ENCODE measurements at places on chromosomes 1 and 21.

DNA sequence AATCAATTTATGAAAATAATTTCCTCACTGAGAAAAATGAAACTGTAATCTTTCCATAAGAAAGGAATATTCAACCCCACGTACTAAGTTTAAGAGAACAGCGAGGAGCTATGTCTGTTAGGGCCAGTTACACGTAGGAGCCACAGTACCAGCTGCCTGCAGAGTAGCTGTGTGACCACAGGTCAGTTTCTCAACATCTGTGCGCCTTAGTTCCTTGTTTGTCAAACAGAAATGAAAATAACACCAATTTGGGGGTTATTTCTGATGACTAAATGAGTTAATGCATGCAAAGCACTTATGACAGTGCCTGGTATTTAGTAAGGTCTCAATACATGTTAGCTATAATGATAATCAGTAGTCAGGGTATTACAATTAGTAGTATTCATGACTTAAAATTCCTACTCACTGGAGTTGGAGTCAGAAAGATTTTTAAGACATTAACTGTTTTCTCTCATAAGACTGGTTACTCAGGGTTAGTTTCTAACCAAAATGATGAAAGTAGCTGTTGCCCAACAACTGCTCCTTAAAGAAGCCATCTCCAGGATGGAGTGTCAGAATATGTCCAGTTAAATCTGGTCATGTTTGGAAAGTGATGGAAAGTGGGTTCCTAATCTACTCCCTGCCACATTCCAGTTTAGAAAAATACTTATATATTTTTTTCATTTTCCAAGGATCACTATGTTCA is 85.8 kb upstream of the ZNF648 start:
- DNase-seq: peak; percentile 28

DNA sequence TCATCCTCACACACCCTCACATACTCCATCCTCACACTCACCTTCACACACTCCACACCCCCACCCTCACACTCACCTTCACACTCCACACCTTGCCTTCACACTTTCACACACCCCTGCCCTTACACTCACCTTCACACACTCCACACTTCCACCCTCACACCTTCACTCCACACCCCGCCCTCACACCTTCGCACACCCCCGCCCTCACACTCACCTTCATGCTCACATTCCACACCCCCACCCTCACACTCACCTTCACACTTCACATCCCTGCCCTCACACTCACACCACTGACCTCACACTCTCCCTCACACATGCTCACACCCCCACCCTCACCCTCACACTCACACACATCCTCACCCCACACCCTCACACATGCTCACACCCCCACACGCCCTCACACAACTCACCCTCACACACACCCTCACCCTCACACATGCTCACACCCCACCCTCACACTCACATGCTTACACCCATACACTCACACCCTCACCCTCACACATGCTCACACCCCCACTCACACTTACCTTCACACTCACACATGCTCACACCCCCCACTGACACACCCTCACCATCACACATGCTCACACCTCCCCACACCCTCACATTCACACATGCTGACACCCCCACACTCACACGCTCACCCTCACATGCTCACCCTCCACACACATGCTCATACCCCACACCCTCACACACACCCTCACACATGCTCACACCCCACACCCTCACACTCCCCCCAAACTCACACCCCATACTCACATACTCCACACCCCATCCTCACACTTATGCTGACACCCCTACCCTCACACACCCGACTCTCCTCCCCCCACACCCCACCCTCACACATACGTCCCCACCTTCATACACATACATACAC is 44.5 kb upstream of the EDN2 start:
- DNase-seq: no peak

DNA sequence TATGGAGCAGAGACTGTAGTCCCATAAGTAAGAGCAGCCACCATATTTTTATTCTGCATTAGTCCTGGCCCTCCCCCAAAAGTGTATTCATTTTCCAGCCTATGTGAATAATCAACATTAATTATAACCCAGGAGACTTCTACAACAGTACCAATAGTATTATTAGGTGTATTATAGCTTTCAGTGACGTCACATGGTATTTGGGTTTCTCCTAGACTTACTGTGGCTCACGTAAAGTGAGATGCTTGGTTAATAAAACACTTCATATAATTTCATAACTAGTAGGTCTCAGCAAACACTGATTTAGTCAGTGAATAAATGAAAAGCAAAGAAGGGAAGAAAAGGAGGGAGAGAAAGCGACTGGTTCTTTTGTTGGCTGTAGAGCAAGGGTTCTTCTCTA is 86.2 kb downstream of the ZP4 start:
- no peak for DNase-seq

DNA sequence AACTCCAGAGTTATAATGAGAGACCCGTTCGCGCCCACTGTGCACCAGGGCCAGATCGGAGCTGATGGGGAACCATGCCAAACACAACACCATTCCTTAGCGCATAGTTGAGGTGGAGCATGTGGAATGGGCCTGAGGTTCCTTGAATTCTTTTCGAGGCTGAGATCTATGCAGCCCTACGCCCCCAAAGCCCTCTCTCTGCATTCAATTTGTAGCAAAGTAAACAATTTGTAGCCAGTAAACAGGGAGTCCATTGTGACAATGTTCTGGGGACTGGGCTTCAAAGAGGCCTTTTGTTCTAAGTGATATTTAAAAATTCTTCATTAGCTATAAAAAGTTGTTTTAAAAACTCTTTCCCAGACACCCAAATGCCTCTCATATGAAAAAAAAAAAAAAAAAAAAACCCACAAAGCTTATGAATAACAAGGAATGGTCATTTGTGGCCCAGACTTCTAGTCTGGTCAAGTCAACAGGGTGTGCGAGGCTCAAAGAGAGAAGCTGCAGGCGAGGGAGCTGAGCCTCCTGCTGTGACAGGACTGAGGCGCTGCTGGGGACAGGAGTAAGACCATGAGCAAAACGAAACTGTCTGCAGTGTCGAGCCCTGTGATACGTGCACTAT is 30.6 kb upstream of the KCNE2 start:
- DNase-seq: no peak

- DNase-seq: no peak
Observed at GRCh38 chr1:183417772-183418491, at the start of gene NMNAT2. NMNAT2 (minus strand) TSS chr1:183418380; CDS start chr1:183418267, 113 bp downstream.

GRCh38 chr21:19236209-19236608 is 832.6 kb upstream of the TMPRSS15 start:
- DNase-seq: no peak

GRCh38 chr1:114081437-114082303 is 72.0 kb downstream of the SYT6 start:
- no peak for DNase-seq

DNA sequence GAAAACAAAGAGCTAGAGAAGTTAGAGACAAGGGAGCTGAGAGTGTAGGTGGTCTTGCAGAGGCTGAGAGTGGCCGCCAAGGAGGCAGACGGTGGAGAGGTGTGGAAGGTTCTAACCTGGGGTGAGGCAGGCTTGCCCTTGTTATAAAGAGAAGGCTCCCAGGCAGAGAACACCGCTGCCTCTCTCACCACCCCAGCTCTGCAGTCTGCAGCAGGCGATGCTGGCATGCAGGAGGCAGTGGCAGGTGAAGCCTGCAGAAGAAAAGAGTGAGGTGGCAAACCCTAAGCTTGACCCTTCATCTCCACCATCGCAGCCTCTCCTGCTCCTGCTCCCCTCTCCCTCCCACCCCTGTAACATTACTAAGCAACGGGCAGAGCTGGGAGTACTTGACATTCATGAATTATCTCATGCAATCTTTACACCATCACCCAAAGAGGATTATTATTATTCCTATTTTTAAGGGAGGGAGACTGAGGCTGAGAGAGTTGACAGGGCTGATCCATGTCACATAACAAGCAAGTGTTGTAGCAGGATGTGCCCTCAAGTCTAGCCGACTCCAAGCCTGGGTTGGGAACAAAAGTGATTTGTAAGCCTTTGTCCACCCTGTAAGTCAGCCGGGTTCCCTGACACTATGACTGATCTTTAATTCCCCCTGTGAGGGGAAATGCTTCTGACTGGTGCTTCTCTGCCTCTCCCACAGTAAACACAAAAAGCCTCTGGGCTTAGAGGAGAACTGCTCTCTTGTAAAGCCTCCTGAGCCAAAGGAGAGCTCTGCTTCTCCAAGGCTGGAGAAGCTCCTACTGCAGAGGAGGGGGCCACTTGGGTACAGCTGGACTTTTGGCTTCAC is 36.1 kb downstream of the KANK4 start:
- DNase-seq: no peak

GRCh38 chr1:69994241-69994640 is 211.1 kb downstream of the LRRC40 start:
- DNase-seq: no peak

GRCh38 chr1:67166196-67166595 is at the start of gene IL23R:
IL23R (plus strand) TSS chr1:67166454; CDS start chr1:67168121, 1,667 bp downstream.
- no peak for DNase-seq

DNA sequence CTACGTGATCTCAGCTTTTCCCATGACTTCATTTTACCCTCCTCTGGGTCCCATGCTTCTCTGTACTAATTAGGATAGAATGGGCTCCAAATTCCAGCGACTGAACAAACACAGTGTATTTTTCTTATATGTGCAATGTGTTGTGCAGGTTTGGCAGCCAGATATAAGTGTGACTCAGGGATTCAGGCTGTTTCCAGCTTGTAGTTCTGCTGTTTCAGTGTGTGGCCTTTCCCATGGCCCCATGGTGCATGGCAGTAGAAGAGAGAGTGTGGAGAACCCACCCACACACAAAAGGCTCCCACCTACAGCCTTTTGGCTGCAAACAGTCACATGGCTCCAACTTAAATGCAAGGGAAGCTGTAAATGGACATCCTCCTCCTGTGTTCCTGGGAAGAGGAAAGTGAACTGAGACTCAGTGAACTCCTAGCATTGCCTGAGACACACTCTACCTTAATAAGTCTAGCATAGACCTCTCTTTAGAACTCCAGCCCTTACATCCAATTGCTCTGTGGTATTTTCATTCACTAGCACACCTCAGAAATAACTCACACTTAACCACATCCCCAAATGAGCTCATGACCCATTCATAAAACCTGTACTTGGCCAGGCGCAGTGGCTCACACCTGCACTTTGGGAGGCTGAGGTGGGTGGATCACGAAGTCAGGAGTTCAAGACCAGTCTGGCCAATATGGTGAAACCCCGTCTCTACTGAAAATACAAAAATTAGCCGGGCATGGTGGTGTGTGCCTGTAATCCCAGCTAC is 58.7 kb downstream of the KIAA0040 start:
- DNase-seq: no peak

GRCh38 chr1:200558866-200559459 is 61.6 kb downstream of the KIF14 start:
- DNase-seq: peak; percentile 28

- no peak for DNase-seq
Observed at GRCh38 chr1:219086956-219087469, 86.7 kb upstream of the LYPLAL1 start.

- no peak for DNase-seq
Observed at GRCh38 chr1:160371756-160372155, 4.9 kb downstream of the NHLH1 start.

DNA sequence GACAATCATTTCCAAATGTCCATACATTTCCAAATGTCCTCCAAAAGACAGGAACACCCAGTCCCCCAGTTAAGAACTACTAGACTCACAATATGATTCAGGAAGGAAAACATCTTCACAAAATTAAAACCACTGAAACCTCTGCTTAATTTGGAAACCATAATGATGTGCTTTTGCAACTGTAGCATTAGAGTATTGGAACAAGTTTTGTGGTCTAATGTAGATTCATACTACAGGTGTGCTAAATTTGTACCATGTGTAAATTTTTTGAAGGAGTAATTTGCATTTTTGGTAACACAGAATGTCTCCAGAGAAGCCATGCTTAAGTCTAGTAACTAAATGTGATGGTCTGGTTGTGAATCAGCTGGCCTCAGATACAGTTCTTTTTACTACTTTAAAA is 129.6 kb downstream of the DPYD start:
- no peak for DNase-seq

- DNase-seq: no peak
Observed at GRCh38 chr1:203033917-203034316, 7.6 kb downstream of the PPFIA4 start.

GRCh38 chr1:218699421-218699820 is 354.3 kb downstream of the TGFB2 start:
- DNase-seq: no peak

DNA sequence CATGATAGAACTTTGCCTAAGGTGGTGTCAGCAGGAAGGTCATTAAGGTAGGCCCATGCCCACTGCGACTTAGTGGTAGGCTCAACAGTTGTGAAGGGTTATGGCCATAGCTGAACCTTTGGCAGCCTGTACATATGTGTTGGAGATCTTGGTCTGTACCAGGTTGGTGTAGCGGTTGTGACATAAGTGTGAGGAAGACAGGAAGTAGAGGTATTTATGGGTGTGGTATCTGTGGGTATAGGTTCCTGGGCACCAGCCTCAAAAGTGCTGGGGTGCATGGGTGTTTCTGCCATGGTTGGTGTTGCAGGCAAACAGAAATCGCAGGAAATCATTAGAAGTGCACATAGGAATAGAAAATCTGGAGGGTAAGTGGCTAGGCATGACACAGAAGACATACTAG is 18.6 kb upstream of the LRIF1 start:
- DNase-seq: no peak

- no peak for DNase-seq
Observed at GRCh38 chr1:21894034-21894881, 42.9 kb downstream of the HSPG2 start.

- DNase-seq: peak; percentile 21
Observed at GRCh38 chr1:39720094-39720999, 18.3 kb upstream of the PPIE start.

GRCh38 chr1:57678138-57678537 is 254.3 kb upstream of the DAB1 start:
- no peak for DNase-seq

- no peak for DNase-seq
Observed at GRCh38 chr1:245124241-245124640, 30.5 kb upstream of the KIF26B start.

GRCh38 chr1:51070011-51070410 is 32.0 kb upstream of the C1orf185 start:
- DNase-seq: no peak

- no peak for DNase-seq
Observed at GRCh38 chr1:48654606-48655210, 122.0 kb downstream of the BEND5 start.

- no peak for DNase-seq
Observed at GRCh38 chr1:50970509-50970887, 453 bp downstream of the CDKN2C start.

- no peak for DNase-seq
Observed at GRCh38 chr1:98086156-98086555, 165.3 kb upstream of the DPYD start.

DNA sequence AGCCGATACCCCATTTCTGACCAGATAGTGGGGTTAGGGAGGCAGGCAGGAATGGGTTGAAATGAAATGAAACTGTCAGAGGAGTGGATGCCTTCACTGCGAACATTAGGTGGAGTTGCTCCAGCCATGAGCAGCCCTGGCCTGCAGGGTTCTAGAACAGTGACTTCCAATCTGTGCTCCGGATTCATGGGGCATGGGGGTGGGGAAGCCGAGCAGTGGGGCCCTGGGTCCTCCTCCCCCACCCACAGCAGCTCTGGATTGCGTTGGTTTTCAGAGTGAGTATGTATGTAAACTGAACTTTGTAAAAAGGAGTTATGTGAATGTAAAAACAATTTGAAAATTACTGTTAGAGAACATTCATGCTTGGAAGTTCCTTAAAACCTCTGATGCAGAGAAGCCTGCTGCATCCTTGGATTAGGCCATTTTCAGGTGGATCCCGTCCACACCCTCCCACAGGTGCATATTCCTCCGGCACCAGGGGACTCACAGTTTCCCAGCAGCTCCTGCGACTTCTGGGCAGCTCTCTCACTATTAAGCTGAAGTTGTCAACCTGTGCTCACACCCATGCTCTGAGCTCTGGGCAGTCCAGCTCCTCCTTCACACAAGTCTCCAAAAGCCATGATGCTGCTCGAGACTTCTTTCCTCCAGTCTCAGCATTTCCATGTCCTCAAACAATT is 54.4 kb upstream of the EDN2 start:
- DNase-seq: no peak

Measured in AG09309 (cell line).